ENCODE measurements at places on chromosomes 7 and 10.

- no peak for DNase-seq
These were observed 15.5 kb upstream of the SLC18A3 start for GRCh38 chr10:49594594-49594993.

GRCh38 chr10:23975431-23975830 lies 233.5 kb upstream of the KIAA1217 start:
- no peak for DNase-seq

DNA sequence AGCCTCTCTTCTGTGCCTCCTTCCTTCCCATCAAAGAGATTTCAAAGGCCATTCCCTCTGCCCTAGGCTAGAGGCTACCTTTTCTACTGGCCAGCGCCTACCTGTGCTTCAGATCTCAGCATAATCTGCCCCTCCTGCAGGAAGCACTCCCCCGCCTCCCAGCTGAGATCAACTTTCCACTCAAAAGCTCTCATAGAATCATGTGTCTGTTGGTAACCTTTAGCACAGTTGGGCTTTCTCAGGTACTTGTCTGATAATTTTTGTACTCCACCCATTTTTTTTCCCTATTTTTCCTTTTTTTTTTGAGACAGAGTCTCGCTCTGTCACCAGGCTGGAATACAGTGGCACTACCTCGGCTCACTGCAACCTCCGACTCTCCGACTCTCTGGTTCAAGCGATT lies 231.0 kb upstream of the PRSS58 start:
- no peak for DNase-seq

GRCh38 chr7:13880789-13881188 lies 108.7 kb downstream of the ETV1 start:
- no peak for DNase-seq

GRCh38 chr7:27143950-27144780 lies 684 bp upstream of the HOXA5 start:
- DNase-seq: no peak

GRCh38 chr7:47318395-47319182 lies 263.3 kb downstream of the TNS3 start:
- DNase-seq: no peak

GRCh38 chr10:102651455-102652169 lies 7.3 kb downstream of the TRIM8 start:
- no peak for DNase-seq

DNA sequence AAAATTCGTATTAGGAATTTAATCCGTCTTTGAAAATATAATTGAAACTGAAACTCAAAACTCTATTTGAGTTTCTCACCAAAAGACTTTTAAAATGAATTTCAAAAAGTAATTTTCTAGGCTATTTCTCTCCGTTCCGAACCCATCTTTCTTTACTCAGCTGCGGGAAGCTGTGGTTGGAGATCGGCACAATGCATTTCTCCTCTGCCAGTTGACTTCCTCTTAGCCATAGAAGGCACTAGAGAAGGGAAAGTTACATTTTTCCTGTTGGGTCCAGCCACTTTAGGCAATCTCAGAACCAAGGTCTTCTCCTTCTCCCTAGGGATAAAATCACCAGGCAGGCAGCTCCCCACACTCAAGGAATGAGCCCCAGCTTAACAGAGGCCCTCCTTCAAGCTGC lies 133.6 kb upstream of the COL1A2 start:
- DNase-seq: no peak

DNA sequence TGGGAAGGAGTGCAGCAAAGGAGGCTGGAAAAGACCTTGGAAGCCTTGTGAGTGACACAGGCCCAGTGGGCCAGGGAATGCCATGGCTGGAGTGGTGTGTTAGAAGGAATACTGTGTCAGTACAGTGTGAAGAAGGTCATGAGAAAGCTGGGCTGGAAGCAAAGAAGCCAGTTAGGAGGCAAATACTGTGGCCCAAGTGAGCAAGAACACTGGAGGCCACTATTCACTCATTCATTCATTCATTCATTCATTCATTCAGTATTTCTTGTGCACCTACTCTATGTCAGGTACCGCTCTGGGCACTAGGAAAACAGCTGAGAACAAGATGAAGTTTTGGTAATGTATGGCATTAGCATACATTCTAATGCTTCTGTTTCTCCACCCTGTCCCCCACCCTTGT lies 9.6 kb downstream of the CRTAC1 start:
- DNase-seq: no peak

- no peak for DNase-seq
These were observed 5.0 kb downstream of the CLRN3 start for GRCh38 chr10:127887541-127888415.

GRCh38 chr10:118374404-118374803 lies 32.3 kb upstream of the FAM204A start:
- no peak for DNase-seq

GRCh38 chr10:43045631-43046287 lies 31.1 kb upstream of the RET start:
- DNase-seq: no peak

DNA sequence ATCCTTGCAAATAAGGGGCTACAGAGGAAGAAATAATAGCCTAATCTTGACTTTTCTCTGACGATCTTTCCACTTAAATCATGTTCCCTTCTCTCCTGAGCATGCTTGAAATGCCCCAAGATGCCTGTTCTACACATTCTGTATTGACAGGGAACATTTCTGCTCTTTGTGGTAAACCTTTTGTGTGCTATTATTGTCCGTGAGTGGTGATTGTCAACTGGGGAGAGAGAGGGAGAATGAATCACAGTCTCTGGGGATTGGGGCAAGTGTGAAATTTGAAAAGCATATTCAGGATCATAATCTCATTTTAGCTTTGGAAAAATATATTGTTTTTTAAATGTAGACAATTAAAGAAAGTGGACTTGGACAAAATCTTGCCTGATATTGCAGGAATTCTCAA lies 20.6 kb downstream of the UBTD1 start:
- no peak for DNase-seq
